ENCODE measurements at places on chromosomes 5 and 9. TPM values are rescaled to one million over a fixed set of nuclear protein-coding genes. Genes with fewer than 3 reads are reported as not detected.

The VCAN gene
- 417 TPM for polyA plus RNA-seq

The PCDHA1 gene
- not detected for polyA plus RNA-seq

The IFNA21 gene
- polyA plus RNA-seq: not detected

The TTF1 gene
- 5.8 TPM for polyA plus RNA-seq

The HTR4 gene
- polyA plus RNA-seq: not detected
